ENCODE measurements at places on chromosomes 1 and 21.

- DNase-seq = no peak
Observed at GRCh38 chr1:234721476-234722269, 111.7 kb upstream of the IRF2BP2 start.

GRCh38 chr1:223000632-223001031, 142.4 kb downstream of the TLR5 start:
- DNase-seq = no peak

- DNase-seq = no peak
Observed at GRCh38 chr1:204285436-204286305, 71.9 kb upstream of the GOLT1A start.

- peak; percentile 68 for DNase-seq
Observed at GRCh38 chr1:165896277-165896676, 68.9 kb downstream of the UCK2 start.

- DNase-seq = no peak
Observed at GRCh38 chr1:200588698-200589097, 31.9 kb downstream of the KIF14 start.

GRCh38 chr1:172382406-172382805, 38.1 kb upstream of the C1orf105 start:
- DNase-seq = no peak

- no peak for DNase-seq
Observed at GRCh38 chr1:178506669-178507068, 6.2 kb upstream of the TEX35 start.

- no peak for DNase-seq
Observed at GRCh38 chr1:15618655-15619525, 1.6 kb downstream of the DDI2 start.

DNA sequence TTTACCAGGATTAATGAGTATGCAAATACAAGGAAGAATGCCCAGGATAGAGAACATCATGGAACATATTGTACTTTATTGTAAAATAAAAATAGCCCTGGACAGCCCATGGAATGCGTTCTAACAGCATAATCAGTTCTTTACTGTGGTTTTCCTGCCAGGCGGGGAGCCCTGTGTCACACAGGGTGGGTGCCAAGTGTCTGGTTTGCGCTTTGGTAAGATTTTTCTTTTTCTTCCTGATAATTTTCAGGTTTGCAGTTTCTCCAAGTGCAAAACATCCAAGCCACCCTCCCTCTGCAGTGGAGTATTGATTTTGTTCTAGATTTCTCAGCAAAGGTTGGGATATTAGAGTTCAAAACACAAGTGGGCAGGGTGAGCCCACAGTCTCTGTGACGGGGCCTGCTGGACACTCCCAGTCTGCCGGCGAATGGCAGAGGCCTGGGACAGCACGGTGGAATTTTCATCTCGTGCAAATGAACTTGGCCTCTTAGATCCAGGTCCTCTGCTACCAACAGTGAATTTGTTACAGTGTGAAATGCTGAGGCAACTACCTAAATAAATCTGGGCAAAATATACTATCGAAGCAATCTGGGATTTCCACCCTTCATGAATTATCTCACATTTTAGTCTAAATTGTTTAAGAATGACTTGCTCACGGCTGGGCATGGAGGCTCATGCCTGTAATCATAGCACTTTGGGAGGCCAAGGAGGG, 15.6 kb upstream of the KCNJ15 start:
- DNase-seq = no peak

GRCh38 chr1:221823561-221823960, 81.7 kb upstream of the DUSP10 start:
- DNase-seq = no peak

DNA sequence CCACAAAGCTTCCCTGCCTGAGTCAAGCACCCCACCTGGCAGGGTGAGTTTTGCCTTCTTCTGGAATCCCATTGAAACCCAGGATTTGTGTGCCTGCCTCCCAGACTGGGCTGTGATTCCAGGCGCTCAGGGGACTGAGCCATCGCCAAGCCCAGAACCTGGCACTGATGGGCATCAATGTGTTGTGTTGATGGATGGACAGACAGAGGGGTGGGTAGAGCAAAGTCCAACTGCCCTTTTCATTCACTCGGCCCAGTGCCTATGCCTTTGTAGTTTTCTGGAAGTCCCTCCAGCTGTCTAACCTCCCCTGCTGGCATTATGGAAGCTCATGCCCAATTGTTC, 66.0 kb upstream of the LAPTM5 start:
- DNase-seq = no peak

GRCh38 chr1:4022715-4023114, 122.6 kb upstream of the C1orf174 start:
- no peak for DNase-seq

Measured in gastrocnemius medialis (tissue), 4 donors.